NCI-H446 (cell line): ENCODE measurements at places on chromosomes 16 and 17.

DNA sequence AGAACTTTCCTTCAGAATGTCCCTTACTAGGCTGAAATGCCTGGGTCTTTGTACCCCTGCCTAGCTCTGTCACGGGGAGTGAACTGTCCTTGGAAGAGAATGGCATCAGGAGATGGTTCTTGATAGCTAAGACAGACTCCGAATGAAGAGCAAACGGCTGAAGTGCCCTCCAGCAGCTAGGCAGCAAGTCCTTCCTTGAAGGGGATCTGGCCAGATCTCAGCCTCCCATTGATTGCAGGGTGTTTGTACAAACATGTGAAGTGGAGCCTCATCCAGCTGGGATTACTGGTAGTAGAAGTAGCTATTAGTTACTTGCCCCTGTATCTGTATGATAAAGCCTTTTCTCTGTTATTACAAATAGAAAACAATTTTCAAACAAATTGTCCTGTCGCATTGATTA lies 30.9 kb downstream of the LRRC36 start:
- no peak for DNase-seq

GRCh38 chr17:4554441-4554996 lies 665 bp downstream of the MYBBP1A start:
- DNase-seq = no peak

DNA sequence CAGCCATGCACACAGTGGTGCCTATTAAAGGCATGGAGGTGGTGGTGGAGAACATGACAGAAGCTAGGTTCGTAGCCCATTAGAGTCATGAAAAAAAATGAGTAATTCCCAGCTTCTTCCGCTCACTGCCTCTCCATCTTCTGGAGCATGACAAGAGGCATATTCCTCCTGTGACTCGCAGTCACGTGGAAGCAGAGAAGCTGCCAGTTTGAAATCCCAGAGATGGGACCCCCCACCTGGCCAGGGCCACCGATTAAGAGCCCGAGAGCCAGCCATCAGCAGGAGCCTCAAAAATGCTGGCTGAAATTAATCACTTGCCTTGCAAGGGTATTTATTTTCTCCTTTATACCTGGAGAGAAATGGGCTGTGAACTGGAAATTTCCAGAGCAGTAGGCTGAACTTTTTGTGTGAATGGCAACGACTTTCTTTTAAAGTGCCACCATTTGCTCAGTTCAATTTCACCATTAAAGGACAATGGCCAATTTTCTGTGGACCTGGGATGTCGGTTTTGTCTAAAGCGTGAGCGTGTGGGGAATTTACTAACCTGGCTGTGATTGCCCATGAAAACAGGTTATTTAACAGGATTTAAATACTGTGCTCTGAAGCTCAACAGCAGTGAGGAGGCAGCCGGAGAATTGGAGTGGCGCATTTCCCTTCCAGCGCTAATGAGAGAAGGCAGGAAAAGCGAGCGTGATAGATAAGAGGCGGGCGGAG lies 189.7 kb upstream of the SDK2 start:
- peak; percentile 27 for DNase-seq

DNA sequence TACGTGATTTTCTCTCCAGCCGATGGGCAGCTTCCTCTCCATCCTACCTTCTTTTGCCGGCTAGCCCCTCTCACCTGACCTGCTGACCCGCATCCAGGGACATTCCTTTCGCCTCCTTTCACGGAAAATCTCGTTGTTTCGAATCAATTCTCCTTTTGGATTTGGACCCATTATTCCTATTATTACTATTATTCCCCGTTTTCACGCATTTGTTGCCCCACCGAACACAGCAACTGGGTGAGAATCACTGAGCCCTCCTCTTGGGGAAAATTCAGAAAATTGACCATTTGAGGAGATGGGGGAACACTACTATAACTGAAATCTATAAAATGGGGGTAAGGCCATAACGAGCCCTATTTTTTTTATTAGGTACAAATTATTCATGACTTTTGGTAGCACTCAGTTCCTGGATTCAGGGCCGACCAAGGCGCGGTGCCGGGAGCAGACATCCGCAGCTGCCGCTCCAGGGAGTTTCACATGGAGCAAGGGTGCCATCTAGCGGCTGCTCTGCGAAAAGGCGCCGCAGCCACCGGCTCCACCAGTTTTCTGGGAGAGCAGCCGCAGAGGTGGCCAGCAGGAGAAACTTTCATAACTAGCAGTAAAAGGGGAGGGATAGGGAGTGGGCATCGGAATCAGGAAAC lies 3.3 kb upstream of the HOXB8 start:
- peak; percentile 78 for DNase-seq

DNA sequence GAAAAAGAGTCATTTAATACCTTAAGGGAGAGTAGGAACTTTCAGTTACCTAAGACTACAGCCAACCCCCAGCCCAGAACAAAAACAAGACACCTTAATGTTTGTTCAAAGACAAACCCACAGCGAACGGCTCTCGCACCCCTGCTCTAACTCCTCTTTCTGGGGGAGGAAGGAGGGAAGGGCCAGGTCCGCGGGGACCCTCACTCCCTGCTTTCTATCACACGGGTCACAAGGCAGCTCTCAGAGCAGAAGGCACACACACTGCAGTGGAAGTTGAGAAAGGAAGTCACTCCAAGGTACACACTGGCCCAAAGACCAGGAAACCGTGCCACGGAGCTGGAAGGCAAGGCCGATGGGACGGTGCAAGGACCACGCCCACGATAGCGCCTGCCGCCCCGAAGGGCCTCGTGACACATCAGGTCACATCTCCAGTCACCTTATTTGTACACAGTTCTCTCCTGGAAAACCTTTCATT lies 10.0 kb downstream of the LITAFD start:
- DNase-seq = no peak

- peak; percentile 26 for DNase-seq
Observed at GRCh38 chr16:17460890-17461289, 9.9 kb downstream of the XYLT1 start.

DNA sequence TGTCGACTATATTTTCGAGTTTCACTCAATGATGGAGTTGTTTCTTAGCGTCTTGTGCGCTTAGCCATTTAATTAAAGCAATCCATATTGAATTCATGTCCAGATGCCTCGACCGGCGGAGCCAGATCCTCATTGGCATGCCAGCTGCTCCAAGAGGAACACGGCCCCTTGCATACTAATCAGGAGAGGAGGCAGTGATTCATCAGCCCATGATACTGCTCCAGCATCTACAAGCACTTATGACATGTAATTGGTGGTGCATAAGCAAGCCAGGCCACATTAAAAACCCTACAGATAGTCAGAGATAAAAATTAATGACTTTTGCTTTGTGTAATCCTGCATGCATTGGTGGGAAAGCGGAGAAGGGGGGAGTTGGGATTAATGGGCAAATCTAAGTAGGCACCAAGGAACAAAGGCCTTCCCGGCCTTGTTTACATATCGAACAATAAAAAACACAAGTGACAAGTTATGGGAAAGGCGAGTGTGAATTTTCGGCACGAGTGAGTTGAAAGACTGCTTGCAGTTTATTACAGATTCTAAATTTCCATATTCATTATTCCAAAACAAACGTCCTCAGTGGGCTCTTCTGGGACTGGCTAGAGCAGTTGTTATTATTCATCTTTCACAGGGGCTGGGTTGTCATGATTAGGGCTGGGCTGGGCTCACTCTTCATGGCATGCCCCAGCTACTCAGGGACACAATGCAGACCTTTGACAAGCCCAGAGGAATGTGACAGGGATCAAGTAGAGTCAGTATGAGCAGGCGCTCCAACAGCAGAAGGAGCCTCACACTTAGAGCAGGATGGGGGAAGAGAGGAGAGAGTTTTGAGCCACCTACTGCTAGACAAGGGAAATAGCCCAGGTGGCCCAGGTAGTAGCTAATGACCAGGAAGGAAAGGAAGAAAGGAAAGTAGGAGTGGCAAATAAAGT lies 281.7 kb upstream of the ZFHX3 start:
- no peak for DNase-seq

- no peak for DNase-seq
Observed at GRCh38 chr16:29963021-29963743, 1.3 kb downstream of the TMEM219 start.

DNA sequence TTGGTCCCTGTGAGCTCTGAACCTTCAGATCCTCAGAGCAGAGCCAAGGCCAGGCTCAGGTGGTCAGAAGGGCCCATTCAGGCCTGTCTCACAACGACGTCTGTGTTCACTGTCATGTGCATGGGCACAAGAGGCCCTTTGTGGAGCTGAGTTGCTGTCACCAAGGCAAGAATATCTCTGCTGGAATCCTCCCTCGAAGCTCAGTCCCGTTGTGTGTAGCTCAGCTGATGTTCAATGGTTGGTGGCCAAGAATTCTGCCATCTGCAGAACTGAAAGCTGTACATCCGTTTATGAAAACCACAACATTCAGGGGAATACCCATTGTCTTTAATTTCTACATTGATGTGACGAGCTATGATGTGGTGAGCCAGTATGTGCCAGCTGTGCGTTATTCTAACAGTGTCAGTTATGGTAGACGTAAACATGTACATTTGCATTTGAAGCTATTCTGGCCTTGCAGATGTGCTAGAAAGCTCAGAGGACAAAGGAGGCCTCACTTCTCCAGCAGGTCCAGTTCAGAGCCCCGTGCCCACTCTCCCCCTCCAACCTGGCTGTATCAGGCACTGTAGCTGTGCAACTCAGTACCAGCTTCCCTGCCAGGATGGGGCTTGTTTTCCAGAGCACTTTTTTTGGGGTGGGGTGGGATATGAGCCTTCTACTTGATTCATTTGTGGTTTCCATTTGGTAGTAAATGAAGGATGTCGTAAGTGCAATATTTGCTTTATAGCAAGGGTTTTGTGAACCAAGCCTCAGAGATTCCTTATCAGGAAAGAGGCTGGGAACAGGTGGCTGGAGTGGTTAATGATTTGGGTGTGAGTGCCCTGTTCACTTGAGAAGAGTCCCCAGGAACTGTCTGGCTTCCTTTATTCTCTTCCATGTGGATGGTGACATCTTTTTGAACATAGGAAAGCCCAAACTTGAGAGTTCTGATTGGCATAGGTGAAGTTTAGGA lies 56.1 kb downstream of the B9D1 start:
- no peak for DNase-seq

DNA sequence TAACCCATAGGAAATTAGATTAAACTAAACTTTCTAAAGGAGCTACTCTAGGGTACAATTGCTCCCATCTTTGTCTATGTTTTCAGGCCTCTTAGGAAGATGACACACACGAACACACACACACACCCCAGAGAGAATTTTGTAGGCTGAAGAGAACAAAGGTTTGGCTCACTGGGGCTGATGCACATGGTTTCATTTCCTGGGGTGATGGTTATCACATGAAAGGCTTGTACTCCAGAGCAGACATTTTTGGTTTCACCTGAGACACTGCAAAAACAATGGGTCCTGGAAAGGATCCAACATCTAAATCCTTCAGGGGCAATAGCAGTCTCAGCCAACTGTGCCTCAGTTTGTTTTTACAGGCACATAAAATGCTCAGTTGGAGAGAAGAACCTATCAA lies 62.8 kb downstream of the GRB7 start:
- DNase-seq = no peak

GRCh38 chr16:27627136-27627535 lies 77.2 kb downstream of the KATNIP start:
- DNase-seq = no peak

GRCh38 chr16:20307791-20308190 lies 19.5 kb downstream of the GP2 start:
- no peak for DNase-seq

DNA sequence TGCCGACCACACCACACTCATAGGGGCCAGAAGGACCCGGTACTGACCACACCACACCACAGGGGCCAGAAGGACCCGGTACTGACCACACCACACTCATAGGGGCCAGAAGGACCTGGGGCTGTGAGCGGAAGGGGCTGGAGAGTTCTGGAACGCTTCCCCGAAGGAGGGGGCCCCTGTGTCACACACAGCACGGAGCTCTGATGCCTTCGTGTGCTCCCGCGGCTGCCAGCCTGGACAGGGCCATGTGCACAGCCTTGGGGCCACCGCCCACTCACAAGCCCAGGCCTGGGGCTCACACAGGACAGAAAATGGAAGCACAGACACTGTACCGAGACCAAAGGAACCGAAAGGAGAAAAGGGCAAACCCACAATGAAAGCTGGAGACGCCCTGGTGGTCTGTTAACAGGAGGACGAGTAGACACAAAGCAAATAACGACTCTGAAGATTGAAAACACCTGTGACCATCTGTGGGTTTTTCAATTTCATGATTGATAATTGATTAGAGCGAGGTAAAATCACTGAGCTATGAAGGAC lies 106.5 kb upstream of the METRNL start:
- no peak for DNase-seq

DNA sequence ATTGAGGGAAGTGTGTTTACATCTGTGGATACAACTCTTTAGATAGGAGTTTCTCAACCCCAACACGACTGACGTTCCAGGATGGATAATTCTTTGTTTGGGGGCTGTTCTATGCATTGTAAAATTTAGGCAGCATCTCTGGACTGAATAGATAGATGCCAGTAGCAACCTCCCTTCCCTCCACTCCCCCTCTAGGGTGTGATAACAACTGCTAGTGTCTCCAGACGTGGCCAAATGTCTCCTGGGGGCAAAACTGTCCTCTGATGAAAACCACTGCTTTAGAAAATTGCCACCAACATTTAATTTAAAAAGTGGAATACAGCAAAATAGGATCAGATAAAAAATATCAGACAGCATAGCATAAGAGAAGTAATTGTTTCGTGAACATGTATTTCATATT lies 79.9 kb downstream of the HS3ST3A1 start:
- no peak for DNase-seq

- DNase-seq = no peak
Observed at GRCh38 chr16:63921737-63922295, 1200.0 kb downstream of the CDH11 start.

DNA sequence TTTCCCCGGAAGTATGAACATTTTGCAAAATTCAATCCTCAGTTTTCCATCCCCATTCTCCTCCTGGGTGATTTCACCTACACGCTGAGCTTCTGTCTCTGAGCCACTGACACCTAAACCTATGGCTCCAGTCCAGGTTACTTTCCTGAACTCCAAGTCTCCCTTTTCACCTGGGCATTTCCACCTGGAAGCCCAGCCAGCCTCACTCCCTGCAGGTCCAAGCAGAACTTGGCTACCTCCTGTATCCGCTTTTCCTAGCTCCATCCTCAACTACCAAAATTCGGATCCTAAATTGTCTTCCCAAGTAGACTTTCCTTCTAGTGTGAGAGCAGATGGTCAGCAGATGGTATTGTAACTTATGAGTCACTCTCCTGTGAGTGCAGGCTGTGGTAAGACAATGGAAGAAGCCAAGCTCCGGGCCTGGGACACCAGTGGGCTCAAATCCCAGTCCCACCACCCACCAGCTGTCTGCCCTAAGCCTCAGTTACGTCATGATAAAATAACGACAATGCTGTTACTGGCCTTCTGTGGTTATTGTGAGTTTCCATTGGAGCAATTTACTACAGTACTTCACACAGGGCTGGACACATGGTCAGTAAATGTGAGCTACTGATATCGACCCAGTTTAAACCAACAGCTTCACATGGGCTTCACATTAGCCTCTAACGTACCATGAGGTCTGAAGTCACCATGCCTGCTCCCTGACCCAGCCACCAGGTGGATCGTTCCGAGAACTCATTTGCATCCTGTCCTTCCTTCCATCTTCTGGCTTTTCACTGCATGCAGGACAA lies 33.3 kb downstream of the PECAM1 start:
- peak; percentile 98 for DNase-seq

- no peak for DNase-seq
Observed at GRCh38 chr16:89114159-89114981, 20.7 kb downstream of the ACSF3 start.

GRCh38 chr16:11583889-11584565 lies 2.7 kb downstream of the LITAF start:
- DNase-seq = no peak
